ENCODE measurements at places on chromosomes 16 and 17.

GRCh38 chr16:88893127-88893968 lies 26.9 kb upstream of the PABPN1L start:
- DNase-seq: no peak

DNA sequence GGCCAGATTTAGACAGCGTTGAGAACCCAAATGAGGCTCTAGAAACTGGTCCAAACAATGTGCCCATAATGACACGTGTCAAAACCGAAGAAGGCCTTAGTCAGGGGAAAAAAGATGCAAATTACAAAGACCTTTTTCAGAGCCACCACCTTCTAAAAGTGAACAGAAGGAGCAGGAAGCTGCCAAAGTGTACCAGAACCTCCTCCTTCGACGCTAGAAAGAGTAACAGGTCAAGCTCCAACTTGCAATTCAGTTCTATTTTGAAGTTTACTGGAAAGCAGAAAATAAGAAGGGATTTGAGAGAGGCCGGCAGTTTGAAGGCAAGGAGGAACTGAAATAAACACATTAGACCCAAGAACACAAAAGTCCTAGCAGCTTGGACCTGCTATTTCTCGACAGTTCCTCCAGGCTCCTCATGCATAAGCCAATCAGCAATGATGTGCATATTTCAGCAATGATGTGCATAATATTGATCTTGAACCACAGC lies 61.8 kb downstream of the XYLT1 start:
- no peak for DNase-seq

- no peak for DNase-seq
Observed at GRCh38 chr16:78310196-78310595, 210.7 kb downstream of the WWOX start.

GRCh38 chr16:57972306-57972705 lies 1.4 kb upstream of the CNGB1 start:
- DNase-seq: no peak

- DNase-seq: no peak
Observed at GRCh38 chr17:79870540-79870939, 31.3 kb upstream of the CBX4 start.

GRCh38 chr17:64216338-64217248 lies 46.5 kb downstream of the TEX2 start:
- DNase-seq: no peak
